NCI-H1092 treated with DMSO at 0.1 percent for 48 hours (cell line): ENCODE measurements at places on chromosomes 1 and 21.

DNA sequence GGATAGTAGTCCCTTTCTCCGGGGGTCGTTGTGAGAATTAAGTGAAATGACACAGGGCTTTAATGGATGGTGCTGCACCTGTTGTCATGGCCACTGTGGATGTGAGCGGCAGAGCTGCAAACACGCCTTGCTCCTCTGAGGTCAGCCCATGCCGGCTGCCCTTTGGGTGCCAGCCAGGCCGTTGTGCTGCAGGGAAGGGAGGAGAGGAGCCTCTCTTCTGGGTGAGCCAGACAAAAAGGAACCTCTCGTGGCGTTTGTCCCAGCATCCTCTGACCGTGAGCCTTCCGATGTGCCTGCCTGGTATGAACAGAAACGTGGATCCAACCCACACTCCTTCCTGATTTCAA, 383.0 kb upstream of the VAMP3 start:
- no peak for DNase-seq

DNA sequence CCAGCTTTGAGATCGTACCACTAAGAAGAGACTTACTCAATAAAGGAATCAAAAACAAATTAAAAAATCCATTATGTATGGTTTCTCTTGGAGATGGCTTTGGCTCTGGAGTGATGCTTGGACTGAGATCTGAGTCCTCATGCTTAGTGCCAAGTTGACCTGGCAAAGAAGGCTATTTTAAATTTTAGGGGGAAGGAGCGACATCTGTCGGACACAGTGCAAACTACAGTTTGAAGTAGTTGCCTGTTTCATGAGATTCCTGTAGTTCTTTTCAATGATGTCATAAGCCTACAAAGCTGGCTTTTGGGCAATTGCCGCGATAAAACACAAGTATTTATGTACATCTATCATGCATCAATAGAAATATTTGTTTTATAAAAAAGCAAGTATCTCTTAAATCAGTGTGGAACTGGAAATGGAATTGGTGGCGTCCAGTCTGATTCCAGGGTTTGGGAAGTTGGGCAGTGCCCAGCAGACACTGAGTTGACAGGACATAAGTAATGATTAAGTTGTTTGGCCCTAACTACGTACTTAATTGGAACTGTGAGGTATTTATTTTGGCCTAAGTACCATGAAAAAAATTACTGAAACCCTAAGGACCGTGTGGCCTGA, 50.0 kb downstream of the TBCE start:
- peak; percentile 59 for DNase-seq

DNA sequence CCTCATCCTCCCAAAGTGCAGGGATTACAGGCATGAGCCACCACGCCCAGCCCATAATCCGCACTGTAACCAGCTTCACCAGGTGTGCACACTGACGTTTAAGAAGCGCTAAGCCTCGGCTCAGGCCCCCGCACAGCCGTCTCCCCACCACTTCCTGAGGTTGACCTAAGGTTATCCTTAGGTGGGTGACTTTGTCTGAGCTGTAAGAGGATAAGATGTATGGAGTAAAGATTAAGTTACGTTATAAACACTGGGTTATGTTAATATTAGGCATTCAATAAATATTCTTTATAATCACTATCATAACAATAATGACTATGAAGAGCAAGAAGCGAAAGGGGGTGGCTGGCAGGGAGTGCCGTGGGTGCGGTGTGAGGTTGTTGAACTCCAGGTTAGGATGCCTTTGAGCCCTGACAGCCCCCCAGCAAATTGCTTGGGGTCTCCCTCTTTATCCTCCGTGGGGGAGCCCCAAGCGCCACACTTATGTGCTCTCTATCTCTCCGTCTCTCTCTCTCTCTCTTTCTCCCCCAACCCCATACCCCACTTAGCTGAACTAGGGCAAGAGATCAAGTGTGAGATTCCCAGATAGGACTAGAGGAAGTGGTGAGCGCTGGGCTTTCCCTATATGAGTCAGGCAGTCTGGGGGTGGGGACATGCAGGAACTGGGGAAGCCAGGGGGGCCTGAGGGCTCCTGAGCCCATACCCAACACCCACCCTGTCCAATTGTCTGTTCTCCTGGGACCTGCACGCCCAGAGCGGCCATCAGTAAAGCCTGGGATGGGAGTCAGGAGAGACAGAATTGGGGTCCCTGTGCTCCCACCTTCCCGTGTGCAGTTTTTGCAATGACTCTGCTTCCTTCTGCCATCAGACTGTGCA, 7.6 kb downstream of the EFHD2 start:
- DNase-seq: no peak

DNA sequence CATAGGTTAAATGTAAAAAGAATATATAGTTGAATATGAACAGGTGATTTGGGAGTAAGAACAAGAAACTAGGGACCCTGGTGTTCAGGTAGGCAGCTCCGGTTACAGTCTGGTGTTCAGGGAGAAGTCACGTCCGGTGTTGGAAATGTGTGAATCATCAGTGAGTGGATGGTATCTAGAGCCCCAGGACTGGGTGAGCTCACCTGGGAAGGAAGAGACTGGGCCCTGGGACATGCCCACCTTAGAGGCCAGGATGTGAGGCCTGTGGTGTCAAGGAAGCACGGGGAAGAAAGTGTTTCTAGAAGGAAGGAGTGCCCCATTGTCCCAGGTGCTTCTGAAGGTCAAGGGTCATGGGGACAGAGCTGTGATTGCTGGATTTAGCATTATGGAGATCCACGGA, 1.5 kb upstream of the GJB3 start:
- no peak for DNase-seq

DNA sequence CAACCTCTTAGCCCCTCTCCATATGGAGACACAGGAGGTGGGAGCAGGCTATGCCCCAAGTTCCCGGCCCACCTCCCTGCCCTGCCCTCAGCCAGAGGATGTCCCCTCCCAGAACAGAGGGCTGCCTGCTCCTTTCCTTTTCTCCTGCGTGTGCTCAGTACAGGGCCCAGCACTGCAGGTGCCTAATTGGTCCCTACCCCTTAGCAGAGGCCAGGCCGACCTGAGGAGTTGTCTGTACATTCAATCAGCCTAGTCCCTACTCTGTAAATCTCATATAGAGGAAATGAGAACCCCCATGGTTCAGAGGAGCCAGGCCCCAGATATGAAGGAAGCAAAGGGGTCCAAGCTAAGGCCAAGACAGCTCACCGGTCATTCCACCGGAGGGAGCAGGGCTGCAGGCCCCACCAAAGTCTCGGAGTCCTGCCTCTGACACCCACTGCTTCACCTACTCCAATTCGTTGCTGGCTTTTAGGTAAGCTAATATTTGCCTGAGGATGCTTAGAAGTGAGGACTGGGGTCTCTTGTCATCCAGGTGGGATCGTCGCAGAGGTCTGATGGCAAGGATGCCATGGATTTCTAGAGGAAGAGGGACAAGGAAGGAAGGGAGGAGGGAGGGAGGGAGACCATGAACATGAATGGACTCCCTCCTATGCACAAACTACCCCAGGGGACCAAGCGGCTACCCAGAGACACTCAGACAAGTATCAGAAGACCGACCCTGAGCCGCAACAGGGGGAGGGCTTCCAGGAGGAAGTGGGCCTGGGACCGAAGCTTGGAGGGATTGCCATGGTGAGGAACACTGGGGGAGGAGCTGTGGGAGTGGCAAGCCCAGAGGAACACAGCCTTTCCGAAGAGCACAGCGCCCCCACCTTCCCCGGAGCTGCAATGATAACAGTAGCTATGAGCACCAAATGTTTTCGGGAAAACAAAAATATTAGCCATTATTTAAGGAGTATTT, 30.4 kb upstream of the FOXO6 start:
- no peak for DNase-seq

GRCh38 chr1:219124163-219124562, 49.5 kb upstream of the LYPLAL1 start:
- no peak for DNase-seq

GRCh38 chr1:16918371-16918770, 3.4 kb upstream of the CROCC start:
- DNase-seq: no peak

- DNase-seq: peak; percentile 56
Measured at GRCh38 chr1:46131712-46132528, 509 bp downstream of the PIK3R3 start.

DNA sequence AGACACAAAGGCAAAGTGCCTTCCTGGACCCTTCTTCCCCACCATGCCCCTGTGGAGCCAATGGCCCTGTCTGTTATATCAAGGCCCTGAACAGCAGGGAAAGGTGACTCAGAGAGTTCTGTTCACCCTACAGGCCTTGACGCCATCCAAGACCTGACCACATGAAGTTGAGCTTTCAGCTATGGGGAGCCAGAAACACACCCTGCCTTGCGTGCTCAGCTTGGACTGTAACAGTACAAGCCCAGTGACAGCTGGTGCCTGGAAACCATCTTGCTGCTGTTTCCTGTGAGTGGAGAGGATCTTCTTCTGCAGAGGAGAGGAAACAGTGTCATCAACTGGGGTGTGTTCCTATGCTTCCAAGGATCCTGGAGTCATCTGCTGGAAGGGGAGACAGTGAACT, 165.0 kb upstream of the IRF2BP2 start:
- DNase-seq: no peak

GRCh38 chr1:200965111-200965805, 58.3 kb downstream of the KIF21B start:
- DNase-seq: no peak

DNA sequence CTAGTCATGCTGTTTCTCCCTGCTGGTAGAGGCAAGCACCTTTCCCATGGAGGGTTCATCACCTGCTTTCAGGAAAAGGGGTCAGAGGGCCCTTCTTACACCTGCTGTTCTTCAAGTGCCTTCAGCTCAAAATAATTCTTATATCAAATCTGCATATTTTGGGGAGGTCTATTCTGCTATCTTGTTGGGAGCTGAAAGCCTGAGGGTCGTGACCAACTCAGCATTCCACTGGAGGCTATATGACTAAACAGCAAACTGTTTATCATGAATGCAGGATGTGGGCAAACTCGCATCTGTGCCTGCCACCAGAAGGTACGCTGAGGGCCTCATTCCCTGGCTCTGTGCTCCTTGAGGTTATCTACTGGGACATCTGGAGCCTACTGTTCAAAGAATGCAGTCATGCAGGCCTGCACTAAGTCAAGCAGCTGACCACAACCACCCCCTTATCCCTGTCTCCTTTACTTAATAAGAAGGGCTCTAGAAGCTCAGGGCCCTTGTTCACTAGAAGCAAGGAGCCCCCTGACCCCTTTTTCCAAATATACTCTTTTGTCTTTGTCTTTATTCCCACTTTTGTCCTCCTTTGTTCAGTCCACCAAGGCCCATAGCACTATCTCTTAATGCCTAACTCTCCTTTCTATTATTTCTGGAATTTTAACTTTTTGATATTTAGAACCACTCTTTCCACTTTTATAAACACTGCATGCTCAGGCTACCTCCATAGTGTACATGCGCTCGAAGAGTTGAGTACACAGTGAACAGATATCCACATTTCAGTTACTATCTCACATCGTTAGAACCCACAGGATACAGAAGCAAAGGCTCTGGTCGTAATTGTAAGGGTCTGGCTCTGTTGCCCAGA, 4.5 kb upstream of the TRIM17 start:
- DNase-seq: no peak

DNA sequence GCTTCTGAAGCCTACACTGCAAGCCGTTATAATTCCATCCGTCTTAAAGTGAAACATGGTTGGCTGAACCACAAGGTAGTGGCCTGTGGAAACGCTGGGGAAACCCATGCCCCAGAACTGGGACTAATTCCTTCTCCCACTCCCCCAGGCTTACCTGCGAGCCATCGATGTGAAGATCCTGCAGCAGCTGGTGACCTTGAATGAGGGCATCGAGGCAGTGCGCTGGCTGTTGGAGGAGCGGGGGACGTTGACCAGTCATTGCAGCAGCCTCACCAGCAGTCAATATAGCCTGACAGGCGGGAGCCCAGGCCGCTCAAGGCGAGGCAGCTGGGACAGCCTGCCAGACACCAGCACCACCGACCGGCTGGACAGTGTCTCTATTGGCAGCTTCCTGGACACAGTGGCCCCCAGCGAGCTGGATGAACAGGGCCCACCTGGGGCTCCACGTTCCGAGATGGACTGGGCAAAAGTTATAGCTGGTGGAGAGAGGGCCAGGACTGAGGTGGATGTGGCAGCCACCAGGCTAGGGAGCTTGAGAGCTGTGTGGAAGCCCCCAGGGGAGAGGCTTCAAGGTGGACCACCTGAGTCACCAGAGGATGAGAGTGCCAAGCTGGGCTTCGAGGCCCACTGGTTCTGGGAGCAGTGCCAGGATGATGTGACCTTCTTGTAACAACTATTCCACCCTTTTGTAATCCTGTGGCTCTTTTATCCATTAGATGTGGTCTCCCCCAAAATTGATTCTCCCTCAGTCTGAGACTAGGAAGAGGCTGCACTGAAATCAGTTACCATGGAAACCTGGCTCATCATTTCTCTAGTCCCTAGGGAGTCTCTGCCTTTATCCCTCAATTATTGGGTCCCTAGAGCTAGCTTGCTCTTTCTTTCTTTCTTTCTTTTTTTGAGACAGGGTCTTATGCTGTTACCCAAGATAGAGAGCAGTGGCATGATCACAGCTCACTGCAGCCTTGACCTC, 16.7 kb downstream of the LURAP1 start:
- no peak for DNase-seq

DNA sequence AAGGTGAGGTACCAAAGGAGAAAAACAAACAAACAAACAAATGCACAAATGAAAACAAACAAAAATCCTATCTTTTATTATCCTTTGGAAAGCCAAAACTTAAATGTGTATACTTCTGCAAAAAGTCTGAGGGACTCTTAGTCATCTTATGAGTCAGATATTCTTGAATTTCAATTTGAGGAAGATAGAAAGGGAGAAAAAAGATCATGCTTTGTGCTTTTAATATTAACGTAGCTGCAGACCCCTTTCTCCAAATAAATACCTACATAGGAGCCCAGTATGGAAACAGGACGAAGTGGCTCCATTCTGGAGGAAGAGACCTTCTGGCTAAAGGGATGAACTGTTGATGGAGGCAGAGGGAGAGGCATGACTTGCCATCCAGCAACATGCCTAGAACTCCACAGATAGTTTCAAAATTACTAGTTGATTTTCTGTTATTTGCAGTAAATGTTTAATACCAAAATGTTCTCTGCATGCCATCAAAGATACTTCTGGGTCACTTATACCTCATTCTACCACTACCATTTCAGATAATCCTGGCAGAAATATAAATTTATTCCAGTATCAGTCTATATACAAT, 25.4 kb downstream of the NUP210L start:
- DNase-seq: no peak

GRCh38 chr21:45499201-45499750, 43.0 kb downstream of the SLC19A1 start:
- DNase-seq: no peak

- DNase-seq: no peak
Measured at GRCh38 chr1:28441674-28442073, 64.2 kb upstream of the RCC1 start.

DNA sequence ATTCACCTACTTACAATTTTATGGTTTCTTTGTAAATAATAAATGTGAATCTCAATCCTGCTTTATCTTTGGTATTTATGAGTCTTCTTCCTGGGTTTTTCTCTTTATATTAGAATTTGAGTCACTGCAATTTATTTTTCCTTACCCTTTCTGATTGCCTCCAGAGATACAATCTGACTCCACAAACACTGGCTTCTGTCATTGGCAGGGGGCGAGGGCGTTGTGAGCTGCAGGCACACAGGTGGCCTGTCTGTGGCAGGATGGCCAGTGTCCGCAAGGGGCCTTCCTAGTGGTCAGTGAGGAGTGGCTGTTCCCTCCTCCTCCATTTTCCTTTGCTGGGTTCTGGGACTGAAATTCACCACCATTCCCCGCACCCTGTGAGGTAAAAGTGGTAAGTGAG, 2.0 kb upstream of the MTARC1 start:
- DNase-seq: no peak
